ENCODE measurements at places on chromosomes 4 and X.

DNA sequence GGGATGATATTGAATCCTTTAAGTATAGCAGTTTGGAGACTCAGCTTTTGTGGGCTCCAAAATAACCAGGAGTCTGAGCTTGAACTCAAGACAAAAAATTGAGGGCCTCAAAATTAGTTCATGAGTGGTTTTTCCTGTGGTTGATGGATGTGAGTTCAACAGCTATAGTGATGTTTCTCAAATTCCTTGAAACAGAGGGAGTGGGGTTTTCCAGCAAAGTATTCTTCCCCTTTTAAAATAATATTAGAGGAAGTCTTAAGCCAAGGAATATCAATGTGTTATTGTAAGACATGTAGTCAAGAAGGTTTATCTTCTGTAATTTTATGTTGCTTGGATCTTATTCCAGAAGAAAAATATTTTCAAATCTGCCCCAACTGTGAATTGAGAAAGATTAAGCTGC lies 10.6 kb downstream of the OTC start:
- no peak for DNase-seq

- no peak for DNase-seq
These were observed 1.9 kb downstream of the FGG start for GRCh38 chr4:154610582-154610981.

- no peak for DNase-seq
These were observed at the start of gene SLC38A5 for GRCh38 chrX:48470110-48470832. Gene SLC38A5 (minus strand): TSS chrX:48470260. CDS start chrX:48467924, 2,336 bp downstream.

GRCh38 chr4:123088501-123088900 lies 166.1 kb upstream of the NUDT6 start:
- no peak for DNase-seq

DNA sequence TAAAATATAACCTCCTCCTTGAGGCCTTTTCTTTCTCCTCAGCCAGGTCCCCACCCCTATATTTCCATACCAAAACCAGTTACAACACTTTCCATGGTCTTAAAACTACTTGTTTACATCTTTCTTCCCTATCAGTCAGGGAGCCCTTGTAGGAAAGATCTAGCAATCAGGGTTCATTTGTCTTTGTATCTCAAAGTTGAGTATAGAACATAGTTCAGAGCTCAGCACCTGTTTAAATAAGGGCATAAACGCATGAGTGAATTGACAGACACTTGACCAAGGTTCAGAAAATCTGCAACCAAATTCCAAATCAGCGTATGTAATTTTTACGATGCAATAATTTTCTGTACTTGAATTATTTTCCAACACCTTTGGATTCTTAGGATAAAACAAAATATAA lies 352.2 kb upstream of the MAGEB16 start:
- no peak for DNase-seq

DNA sequence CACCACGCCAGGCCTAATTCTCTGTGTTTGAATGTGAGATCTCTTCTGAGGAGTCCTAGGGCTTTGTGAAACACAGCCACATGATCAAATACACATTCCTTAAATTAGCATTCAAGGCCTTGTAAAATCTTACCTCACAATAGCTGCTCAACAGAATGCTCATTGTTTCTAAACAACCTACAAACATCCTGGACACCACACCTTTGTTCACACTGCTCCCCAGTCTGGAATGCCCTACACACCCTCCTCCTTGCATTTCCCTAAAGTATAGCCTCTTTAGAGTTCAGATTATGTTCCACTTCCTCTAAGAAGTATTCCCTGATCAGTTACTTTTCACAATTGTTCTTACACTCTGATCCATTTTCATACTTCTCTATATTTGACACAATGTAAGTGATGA lies 110.6 kb downstream of the AGTR2 start:
- DNase-seq: no peak

DNA sequence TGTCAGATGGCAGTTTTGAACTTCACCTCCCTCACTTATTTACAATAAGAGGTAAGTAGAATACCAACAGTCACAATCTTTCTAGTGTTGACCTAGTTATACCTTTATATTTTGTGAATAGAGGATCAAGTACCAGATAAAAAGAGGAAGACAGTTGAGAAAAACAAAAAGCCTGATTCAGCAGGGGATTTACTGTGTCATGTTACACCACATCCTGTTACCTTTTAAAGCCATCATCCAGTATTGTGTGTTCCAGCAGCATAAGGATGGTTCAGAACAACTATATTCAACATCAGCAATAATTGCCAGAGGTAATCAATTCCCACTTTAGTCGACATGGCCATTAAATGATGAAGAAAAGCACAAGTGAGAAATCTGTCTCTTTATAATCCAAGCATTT lies 21.3 kb upstream of the CXCL6 start:
- DNase-seq: no peak

GRCh38 chr4:11529625-11530201 lies 101.0 kb upstream of the HS3ST1 start:
- no peak for DNase-seq

All from activated naive CD8-positive, alpha-beta T cell treated with anti-CD3 and anti-CD28 coated beads, Interleukin-2, amount 50 U/mL, for 16 hours (primary cell).